Gastroesophageal sphincter (tissue), 4 donors: ENCODE measurements at places on chromosomes 11 and 22.

DNA sequence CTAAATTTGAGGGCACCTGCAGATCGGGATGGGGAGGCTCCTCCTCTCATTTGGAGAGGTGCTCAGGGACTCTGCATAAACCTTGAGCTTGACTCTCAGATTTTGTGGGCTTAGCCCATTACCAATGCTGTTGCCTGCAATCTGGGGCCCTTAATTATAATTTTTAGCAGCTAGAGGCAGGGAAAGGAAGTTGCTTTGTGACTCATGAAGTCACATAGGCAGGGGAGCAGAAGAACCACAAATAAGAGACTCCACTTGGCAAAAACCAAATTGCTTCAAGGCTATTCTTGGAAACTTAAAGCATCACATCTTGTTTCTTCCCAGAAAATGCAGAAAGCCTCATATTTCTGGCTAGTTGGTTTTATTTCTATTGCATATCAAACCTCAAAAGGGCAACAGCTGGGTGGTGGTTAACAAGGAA, 46.9 kb downstream of the MICAL2 start:
- no peak for ATAC-seq

GRCh38 chr11:129308241-129308865, 67.3 kb upstream of the BARX2 start:
- no peak for ATAC-seq

GRCh38 chr11:85912414-85912813, 57.2 kb downstream of the CCDC83 start:
- no peak for ATAC-seq

- no peak for ATAC-seq
Measured at GRCh38 chr11:97487387-97487786, 1097.6 kb downstream of the JRKL start.

- no peak for ATAC-seq
Measured at GRCh38 chr22:42286205-42286604, 15.8 kb upstream of the TCF20 start.

DNA sequence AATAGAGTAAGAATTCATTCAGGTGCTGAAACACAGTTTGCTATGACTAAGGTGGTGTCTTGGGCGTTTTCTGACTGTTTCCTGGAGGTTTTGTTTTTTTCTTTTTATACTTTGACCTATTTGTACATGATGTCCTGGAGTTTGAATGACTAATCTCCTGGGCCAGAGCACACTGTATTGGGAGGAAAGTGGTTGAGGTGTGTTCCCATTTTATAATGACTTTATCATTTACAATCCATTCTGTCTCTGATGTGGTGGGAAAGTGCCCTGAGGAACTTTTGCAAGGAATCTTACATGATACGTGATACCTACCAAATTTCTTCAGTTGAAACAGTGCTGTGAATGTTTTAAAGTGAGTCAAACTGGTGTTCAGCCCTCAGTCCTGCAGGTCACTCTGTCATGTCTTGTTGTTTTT, 80.8 kb downstream of the TNRC6B start:
- peak; percentile 88 for ATAC-seq

DNA sequence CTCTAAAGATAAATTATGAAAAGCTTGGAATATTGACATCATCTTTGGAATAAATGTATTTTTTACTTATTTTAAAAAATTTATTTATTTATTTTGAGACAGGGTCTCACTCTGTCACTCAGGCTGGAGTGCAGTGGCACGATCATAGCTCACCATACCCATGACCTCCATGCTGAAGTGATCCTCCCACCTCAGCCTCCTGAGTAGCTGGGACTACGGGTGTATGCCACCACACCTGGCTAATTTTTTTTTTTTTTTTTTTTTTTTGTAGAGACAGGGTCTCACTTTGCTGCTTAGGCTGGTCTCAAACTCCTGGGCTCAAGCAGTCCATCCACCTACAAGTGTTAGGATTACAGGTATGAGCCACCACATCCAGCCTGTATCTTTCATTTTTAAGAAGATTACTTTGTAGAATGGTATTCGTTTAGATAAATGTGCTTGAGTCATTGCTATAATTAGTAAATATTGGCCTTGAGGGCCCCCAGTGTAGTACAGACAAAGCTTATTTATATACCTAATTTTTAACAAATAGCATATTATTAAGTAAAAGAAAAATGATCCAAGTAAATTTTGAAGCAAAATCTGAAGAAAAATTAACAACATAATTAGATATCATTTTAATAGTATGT, 8.5 kb downstream of the SWAP70 start:
- no peak for ATAC-seq

- peak; percentile 72 for ATAC-seq
Measured at GRCh38 chr22:40310081-40310767, 36.1 kb upstream of the ADSL start.

DNA sequence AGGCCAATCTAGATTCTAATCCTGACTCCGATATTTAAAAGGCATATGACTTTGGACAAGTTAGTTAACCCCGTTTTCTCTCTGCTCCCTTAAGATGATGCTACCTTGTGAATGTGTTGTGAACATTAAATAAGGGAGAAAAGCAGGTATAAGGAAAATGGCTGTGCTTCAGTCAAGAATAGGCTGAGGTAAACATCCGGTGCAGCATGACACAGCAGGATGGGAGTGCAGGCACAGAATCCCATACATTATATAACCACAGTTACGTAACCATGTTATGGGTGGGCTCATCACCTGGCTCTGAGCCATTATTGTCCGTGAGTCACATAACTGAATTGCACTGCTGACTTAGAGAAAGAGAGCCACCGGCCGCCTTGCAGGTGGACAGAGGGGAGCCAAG, 382.2 kb upstream of the ANO5 start:
- ATAC-seq, result no peak

DNA sequence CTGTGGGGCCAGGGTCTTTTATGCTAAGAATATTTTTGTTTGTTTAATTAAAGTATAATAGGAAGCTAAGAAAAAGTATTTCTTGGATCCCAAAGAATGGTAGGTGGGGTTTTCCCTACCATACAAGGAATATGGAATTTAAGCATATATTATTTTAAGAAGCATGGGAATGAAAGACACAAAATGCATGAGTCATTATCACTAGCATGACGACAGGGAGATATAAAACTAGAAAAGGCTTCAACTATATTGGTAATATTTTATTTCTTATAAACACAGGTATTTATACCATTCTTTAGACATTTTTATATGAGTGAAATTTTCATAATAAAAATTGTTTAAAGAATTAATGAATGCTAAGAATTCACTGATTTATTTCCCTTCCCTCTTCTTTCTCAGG, 39.3 kb upstream of the SOX6 start:
- no peak for ATAC-seq

DNA sequence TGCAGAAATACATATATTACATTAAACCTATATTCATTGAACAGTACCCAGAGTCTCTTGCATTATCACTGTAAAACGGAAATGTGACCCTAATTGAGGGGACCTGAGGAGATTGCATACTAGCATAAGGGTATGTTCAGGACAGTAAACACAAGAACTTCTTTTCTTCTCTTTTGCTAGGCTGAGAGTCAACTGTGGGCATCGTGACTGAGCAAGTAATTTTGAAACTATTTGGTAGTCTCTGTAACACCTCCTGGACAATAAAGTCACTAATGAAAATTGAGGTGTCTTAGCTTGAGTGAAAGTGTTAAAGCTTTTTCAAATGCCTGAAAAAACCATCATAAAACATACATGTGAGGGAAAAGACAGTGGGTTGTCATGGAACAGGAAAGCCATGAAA, 90.9 kb downstream of the PDHX start:
- no peak for ATAC-seq

DNA sequence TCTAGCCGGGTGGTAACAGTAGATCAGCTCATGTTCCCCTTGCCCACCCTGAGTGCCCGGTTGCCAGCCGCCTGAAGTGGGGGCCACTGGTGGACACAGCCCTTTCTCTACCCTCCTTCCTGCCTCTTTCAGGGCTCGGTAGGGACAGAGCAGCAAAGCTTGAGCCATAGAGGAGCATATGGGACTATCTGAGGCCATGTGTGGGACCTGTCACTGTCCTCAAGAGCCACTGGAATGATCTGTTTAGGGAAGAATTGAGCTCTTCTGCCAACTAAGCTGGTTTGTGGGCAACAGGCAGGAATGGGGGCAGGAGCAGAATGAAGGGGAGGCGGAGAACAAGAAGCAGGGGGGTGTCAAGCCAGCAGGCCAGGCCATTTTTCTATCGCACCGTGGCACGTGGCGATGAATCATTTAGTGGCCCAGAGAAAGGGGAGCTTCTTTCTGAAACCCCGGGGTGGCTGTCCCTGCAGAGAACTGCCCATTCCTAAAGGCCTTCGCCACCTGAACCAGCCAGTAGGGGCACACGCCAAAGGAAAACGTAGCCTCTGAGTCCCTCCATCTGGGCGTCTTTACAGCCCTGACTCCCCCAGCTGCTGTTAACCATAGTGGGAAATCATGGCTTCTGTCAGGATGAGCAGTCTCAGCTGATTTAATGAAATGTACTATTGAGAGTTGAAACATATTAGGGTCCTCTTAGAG, 8.8 kb downstream of the ASPHD2 start:
- ATAC-seq, result no peak

DNA sequence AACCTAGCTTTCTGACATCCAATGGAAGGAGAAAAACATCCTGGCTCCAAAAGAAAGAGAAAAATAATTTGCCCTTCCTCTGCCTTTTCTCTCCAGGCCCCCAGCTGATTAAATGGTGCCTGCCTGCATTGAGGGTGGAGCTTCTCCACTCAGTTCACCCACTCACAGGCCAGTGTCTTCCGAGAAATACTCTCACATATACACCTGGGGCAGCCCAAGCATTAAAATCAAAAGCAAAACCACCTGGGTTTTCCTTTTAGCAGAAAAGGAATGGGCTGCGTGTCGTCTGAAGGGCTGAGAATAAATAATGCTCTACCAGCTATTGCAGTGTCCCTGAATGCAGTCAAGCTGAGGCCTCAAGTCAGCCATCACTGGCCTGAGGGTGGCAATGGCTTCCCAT, 1143.8 kb upstream of the TENM4 start:
- no peak for ATAC-seq

GRCh38 chr11:65695459-65696241, 16.4 kb upstream of the KAT5 start:
- no peak for ATAC-seq

DNA sequence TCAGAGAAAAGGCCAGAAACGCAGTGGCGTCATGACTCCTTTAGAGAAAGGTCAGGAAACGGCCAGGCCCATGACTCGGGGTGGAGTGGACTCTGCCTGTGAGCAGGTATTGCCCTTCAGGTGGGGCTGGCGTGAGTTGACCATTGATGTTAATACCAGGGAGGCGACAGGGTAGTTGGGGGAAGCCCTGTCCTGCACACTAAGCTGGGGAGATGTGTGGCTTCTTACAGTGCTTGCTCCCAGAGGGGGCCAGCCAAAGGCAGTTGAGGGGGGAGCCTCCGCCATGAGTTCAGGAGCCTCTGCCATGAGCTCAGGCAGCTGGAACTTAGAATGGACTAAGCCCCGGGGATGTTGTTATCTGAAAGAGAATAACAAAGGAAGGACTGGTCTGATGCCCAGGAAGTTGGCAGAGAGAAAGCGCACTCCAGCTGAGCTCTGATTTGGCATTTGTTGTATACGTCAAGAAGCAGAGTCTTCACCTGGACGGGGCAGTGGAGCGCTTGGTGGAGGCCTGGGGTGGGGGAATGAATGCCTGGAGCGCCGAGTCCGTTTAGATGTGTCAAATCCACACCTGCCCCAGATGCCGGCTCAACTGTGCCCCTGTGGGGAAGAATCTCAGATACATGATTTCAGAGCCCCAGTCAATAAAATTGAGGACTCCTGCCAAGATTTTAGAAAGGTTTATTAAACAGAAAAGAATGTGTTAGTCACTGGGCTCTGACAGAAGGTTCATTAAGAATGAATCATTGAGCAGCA, 222.5 kb downstream of the TBC1D22A start:
- ATAC-seq, result no peak

DNA sequence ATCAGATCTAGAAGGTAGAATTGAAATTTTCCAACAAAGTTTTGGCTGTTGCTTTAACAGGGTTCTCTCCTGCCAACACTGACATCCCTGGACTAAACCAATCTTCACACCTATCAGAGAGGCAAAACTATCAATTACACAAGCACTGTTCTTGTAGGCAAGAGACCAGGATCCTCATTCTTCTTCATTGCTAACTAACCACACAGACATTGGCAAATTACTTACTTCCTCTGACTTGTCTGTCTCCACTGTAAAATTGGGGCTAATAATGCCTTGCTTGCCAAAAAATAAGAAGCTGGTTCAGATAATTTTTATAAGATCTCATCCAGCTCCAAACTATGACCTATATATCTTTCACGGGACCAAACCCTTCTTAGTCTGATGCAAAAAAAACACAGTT, 93.8 kb upstream of the DDI1 start:
- no peak for ATAC-seq

GRCh38 chr11:2198621-2199365, 27.2 kb upstream of the TH start:
- no peak for ATAC-seq

DNA sequence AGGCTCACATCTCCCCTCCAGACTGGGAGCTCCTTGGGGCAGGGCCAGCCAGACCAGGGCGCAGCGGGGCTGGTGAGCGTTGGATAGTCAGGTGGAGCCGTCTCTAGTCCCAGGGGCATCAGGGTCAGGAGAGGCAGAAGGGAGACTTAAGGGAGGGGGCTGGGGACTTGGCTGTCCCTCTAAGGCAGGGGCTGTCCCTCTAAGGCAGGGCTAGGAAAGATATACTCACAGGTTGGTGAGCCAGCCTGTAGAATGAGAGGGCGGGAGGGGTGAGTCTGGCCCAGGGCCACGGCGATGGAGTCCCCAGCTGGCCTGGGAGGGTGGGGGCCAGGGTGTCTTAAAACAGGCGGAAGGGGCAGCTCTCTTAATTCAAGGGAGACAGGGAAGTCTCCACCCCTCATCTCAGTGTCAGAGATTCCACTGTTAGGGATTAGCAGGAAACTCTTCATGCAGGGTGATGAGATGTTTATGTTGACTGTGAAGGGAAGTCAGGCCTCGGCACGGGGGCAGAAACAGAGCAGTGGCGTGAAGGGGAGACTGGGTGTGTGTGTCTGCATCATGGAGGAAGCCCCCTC, 11.3 kb downstream of the P2RY2 start:
- ATAC-seq, result peak; percentile 17

DNA sequence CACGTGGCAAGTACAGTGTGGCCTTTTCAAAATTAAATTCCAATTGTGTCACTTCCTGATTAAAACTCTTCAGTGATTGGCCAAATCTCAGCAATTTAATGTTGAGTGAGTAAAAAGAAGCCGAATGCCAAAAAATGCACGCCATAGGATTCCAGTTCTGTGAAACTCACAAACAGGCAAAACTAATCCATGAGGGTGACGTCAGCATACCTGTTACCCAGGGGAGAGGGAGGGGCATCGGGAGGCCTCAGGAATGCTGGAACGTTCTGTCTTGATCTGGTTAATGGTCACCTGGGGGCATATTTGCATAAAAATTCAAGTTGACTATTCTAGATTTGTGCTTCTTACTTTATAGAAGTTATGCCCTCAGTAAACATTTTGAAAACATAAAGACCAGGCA, 39.9 kb upstream of the RAB1B start:
- ATAC-seq, result no peak

- ATAC-seq, result no peak
Measured at GRCh38 chr11:45396394-45396793, 110.3 kb upstream of the SYT13 start.

- peak; percentile 14 for ATAC-seq
Measured at GRCh38 chr11:75593286-75593915, 31.3 kb downstream of the SERPINH1 start.

GRCh38 chr11:60924110-60924905, at the start of gene TMEM132A:
Gene TMEM132A, plus strand, starts transcription at chr11:60924460. Its CDS starts 174 bp downstream, at chr11:60924634.
- ATAC-seq, result peak; percentile 91
